ENCODE measurements at places on chromosomes 5 and 9.

DNA sequence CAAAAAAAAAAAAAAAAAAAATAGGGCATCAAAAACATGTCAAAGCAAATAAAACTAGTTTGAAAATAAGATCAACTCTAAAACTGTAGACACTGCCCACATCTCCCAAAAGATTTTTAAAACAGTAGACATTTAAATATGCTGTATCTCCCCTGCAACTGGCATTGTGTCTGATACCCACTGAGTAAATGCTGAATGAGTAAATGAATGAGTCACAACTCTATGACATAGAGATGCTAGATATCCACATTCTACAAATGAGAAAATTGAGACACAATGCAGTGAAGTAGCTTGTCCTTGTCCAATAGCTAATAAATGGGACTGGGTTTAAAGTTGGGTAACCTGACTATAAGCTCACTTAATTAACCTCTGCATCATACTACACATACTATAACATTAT, 14.1 kb upstream of the MAP1B start:
- DNase-seq = no peak

GRCh38 chr9:12538842-12539579, 154.2 kb upstream of the TYRP1 start:
- DNase-seq = no peak

DNA sequence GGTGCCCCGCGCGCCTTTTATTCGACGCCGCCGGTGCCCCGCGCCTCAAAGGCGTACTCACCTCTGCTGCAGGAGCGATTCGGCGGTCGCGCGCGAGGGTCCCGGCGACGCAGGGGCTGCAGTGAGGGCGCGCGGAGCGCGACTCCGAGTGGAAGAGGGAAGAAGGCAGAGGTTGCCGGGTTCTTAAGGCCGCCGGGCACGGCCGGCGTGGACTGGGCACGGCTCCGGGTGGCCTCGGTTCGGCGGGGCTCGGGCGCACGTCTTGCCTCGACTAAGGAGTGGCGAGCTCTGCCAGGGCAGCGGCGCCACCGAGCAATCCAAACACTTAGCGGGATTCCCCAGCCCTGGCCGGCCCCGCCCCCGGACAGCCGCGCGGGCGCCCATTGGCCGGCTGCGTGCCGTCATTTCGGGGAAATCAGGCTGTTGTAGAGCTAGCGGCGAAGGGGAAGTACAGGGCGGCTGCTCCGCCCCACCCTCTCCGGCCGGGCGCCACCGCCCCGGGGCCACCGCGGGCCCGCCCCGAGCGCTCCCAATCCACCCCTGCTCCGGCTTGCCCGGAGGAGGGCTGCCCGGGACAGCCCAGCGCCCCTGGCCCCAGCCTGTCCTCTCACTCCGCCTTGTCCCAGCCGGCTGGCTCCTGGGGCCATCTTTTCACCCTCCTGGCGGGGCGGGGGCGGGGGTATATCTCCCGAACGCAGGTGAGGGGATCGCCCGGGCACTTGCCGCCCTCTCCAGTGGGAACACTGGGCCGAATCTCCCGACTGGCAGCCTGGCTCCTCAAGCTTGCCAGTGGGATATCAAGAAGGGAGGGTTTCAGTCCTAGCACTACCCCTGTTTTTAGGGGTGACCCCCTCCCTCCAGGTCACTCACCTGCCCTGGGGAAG, at the start of gene IRF1:
Gene IRF1, minus strand, starts transcription at position 290 of the 884 bp plus-strand sequence. CDS start 1,295 bp downstream, outside the sequence.
- DNase-seq = peak; percentile 99

GRCh38 chr5:75964008-75964407, 119.2 kb upstream of the SV2C start:
- peak; percentile 45 for DNase-seq

GRCh38 chr5:132012371-132013005, 1.0 kb upstream of the ACSL6 start:
- DNase-seq = peak; percentile 66

DNA sequence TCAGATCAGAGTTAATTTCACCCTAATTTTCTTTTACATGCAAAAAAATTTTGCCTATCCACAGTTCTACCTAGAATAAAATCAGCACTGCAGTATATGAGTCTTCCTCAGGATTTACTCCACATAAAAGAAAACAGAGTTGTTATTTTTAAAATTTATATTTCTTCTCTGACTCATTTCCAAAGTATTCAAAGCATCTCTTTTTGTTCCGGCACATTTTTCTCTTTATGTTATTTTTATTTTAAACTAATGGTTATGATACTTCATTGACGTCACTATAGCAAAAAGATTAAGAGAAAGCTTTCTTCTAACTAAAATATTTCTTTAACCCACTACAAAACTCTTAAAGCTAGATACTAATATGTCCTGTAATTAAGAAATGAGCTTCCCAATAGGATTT, 590.4 kb downstream of the PRELID2 start:
- no peak for DNase-seq

GRCh38 chr9:88663771-88664419, 128.9 kb downstream of the NXNL2 start:
- DNase-seq = no peak

DNA sequence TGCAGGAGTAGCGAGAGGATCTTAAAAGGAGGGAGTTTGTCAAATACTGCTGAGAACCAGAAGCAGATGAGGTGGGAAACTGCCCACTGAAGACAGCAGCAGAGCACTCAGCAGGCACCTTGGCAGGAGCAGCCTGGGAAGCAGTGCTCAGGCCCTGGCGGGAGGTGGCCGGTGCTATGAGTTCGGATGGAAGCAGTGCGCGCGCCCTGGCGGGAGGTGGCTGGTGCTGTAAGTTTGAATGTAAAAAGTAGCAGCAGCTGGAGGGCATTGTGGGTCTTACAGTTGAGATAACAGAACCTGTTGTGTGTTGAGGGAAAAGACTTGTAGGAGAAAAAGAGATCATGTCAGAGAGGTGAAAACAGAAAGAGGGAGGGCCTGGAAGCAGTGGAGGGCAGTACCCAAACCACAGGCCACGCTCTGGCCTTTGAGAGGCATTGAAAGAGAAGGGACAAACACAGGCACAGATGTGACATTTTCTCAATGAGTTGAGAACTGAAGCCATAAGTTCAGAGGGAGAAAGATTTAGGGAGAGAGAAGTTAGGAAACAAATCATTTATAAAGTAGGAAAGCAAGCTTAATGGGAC, 130.9 kb downstream of the ERCC6L2 start:
- DNase-seq = no peak

DNA sequence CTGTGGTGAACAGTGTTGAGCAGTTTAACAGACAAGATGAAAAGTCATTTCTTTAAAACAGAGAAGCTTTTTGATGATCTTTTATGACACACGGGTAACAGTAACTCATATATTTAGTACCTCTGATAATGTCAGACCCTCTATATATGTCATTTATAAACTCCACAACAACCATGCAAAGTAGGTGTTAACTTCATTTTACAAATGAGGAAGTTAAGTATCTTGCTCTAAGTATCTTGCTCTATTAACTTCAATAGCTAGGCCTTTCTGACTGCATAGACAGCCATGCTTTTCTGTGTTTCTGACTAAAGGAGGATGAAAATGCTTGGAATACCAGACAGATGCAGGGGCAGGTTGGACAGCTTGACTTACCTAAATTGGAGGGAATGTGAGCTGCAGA, 1.8 kb downstream of the NUDT2 start:
- no peak for DNase-seq
